SK-N-SH (cell line): ENCODE measurements at places on chromosomes 6 and 20. TPM values are rescaled to one million over a fixed set of nuclear protein-coding genes. Genes with fewer than 3 reads are reported as not detected.

DNA sequence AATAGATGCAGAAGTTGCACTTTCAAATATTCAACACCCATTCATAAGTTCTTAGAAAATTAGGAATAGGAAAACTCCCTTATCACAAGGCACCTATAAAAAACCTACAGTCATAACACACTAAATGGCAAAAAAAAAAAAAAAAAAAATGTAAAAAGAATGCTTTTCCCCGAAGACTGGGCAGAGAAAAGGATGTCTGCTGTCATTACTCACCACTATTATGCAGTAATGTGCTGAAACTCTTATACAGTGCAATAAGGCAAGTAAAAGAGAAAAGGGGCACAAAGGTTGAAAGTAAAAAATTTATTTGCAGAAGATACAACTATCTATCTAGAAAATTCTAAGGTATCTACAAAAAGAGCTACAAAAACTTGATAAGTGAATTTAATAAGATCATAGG, 607.8 kb upstream of the ARID1B start:
- no peaks in the 10 kb centered on the region for H3K36me3 ChIP-seq
- H3K27ac ChIP-seq = no peak overlapping the region
- DNase-seq = no peak
- H3K27me3 ChIP-seq = no peaks in the 10 kb centered on the region

DNA sequence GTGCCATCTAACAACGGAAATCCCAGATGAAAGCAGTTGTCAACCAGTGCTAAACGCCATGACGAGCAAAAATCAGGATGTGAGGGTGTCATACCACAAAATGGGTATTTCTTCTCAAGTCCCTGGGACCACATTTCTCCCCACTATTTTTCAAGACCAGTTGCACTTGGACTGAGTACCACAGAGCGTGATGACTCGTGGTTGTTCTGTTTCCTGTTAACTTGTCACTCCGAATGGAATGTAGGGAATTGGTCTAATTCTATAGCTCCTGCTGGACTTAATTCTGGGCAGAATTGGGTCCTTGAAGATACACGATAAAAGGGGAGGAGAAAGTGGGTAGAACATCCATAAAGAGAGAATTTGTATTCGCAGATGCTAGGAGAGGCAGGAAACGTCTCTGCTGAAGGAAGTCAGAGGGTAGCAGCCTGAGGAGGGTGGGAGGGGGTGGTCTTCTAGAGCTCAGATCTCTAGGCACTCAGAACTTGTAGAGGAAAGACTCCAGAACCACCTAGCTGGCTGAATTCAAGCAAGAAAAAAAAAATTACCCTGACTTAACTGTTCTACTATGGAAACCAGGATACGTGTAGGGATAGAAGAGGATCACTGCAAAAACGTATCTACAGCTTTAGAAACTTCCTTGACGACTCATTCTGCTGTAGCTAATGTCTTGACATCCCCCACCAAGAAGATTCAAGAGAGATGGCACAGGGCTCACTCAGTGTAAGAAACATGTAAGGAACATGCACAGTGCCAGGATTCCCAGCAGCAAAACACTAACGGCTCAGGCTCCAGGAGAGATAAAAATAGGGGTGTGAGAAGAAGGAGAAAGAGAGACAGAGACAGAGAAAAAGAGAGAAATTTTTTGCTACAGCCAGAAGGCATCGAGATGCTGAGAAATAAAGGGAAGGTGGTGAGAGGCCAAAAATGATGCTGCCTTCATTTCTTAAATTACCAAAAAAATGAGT, 494.7 kb downstream of the CD83 start:
- no peak overlapping the region; the same call in 1 of the 2 replicates for H3K4me3 ChIP-seq
- no peak overlapping the region for H3K27ac ChIP-seq
- no peaks in the 10 kb centered on the region for H3K36me3 ChIP-seq
- no peaks in the 10 kb centered on the region for H3K4me1 ChIP-seq

DNA sequence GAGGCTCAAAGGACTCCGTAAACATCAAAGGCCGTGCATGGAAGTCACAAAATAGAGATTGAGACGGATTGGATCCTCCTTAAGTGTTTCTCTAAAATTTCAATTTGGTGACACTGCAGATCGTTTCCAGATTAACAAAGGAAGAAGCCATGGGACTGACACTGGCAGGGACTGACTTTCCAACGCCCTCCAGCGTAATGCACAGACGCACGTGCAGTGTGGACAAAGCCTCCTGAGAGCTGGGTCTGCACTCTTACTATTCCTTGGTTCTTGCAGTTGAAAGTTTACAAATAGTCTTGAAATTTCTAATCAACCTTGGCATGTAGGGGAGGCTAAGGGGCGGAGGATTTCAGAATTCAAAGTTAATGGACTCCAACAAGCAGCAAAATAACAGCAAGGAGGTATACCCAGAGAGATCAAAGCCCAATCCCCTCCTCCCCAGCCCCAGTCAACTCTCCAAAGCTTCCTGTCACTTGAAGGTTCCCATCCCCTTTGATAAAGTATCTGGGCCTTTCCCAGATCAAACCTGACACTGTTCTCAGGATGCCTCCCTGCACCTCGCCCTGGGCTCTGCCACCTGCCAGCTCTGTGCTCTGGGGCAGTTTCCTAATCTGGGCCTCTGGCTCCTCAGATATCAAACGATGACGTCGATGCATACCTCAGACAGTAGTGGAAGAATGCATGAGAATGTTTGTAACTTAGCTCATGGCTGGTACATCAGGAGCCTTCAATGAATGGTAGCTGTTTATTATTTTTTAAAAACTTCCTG, 106.5 kb upstream of the TRAF3IP2 start:
- DNase-seq = no peak
- H3K36me3 ChIP-seq = no peaks in the 10 kb centered on the region
- no peaks in the 10 kb centered on the region for H3K27me3 ChIP-seq
- no peak overlapping the region for H3K4me3 ChIP-seq
- H3K4me1 ChIP-seq = 0 out of 2 replicates have a peak, but pooled peaks cover 5% of the 10 kb centered on the region

- H3K36me3 ChIP-seq = no peaks in the 10 kb centered on the region
- H3K4me1 ChIP-seq = no peaks in the 10 kb centered on the region
- no peak overlapping the region for H3K4me3 ChIP-seq
- H3K27ac ChIP-seq = no peak overlapping the region
- peaks cover 69% of the 10 kb centered on the region for H3K27me3 ChIP-seq
- DNase-seq = no peak
Measured at GRCh38 chr20:56978475-56978874, 288.0 kb downstream of the BMP7 start.

- no peak for DNase-seq
- no peak overlapping the region for H3K4me3 ChIP-seq
- no peaks in the 10 kb centered on the region; the same call in none of the 2 replicates for H3K4me1 ChIP-seq
Measured at GRCh38 chr20:8293750-8294149, 161.7 kb downstream of the PLCB1 start.

DNA sequence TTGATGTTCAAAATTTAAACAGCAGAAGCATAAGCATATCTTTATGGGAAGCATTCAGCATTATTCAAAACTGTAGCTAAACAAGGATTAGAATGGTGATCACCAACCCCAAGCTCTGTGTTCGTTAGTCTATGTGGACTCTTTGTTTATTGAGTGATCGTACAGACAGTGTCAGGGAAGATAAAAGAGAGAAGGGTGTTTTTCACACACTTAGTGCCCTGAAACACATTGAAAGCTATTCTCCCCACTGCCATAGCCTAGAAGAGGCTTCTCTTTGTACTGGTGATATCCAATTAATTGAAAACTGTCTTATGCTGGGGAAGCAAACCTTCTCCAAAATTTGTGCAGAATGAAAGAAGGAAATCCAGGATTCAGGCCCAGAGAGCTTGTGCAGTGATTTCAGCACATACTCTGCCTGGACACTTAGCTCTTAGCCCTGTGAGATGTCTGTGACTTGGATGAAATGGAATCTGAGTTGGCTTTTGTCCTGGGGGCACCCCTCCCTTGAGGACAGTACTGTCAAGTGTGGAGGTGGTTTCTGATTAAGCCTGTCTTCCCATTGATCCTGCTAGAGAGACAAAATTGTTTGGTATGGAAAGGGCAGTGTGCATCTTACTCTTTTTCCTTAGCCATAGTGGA, 125.7 kb upstream of the MTHFD1L start:
- H3K4me3 ChIP-seq = no peak overlapping the region
- H3K27ac ChIP-seq = no peak overlapping the region
- no peaks in the 10 kb centered on the region for H3K36me3 ChIP-seq
- peaks cover 23% of the 10 kb centered on the region; the same call in 1 of the 2 replicates for H3K27me3 ChIP-seq
- no peak for DNase-seq
- no peaks in the 10 kb centered on the region for H3K4me1 ChIP-seq

DNA sequence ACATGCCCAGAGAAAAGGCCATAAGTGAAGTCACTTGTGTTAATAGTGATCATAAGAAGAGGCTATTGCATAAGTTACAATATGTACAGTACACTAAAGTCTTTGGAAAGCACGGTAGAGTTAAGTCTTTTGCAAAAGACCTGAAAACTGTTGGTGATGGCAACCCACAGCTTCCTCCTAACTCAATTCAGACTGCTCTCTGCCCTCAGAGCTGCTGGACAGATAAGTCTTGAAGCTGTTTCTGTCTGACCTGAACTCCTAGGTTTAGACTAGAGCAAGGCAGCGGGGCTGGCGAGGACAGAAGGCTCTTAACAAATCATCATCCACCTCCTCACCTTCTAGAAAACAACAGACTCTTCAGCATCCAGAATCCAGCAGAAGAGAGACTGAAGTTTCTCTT, 125.4 kb downstream of the CD24 start:
- no peak for DNase-seq
- H3K27ac ChIP-seq = no peak overlapping the region
- H3K36me3 ChIP-seq = no peaks in the 10 kb centered on the region
- H3K27me3 ChIP-seq = no peaks in the 10 kb centered on the region
- H3K4me1 ChIP-seq = no peaks in the 10 kb centered on the region
- no peak overlapping the region for H3K4me3 ChIP-seq

DNA sequence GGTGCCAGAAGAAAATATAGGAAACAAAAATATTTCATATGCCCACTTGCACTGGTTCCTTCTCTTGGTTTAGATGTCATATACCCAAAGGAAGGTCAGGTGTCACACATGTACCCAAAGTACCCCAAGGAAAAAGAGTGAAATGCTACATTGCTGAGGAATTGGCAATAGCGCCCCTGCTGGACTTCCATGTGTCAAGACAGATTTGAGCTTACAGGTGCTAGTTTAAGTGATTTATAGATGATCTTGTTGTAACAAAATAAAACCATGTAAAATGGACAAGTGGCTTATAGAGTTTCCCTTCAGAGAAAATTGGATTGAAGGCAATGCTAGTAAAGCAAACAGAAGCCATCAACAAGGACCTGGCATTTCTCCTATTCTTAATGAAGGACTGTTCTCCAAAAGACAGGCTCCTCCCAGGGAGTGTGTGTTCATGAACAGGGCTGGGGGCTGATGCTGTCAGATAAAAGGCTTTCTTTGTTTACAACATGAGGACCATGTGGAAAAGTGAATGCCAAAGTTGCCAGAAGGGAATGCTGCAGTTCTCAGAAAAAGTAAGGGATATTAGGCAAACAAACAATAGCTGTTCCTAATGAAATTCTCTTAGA, 64.3 kb upstream of the PAK5 start:
- no peak overlapping the region for H3K27ac ChIP-seq
- DNase-seq = no peak
- peaks cover 6% of the 10 kb centered on the region; the same call in 1 of the 2 replicates for H3K27me3 ChIP-seq
- no peak overlapping the region for H3K4me3 ChIP-seq
- H3K36me3 ChIP-seq = no peaks in the 10 kb centered on the region

- no peaks in the 10 kb centered on the region for H3K36me3 ChIP-seq
- H3K27me3 ChIP-seq = no peaks in the 10 kb centered on the region
- peaks cover 4% of the 10 kb centered on the region; the same call in 1 of the 2 replicates for H3K4me1 ChIP-seq
- no peak overlapping the region for H3K4me3 ChIP-seq
- H3K27ac ChIP-seq = no peak overlapping the region
Measured at GRCh38 chr6:22444330-22444729, 125.0 kb upstream of the HDGFL1 start.

The ASIP gene
- 0.15 TPM in 1 of 2 replicates, not detected in the other for polyA plus RNA-seq

- no peaks in the 10 kb centered on the region for H3K4me1 ChIP-seq
- H3K4me3 ChIP-seq = no peak overlapping the region
- no peak overlapping the region for H3K27ac ChIP-seq
- peaks cover 2% of the 10 kb centered on the region; the same call in 1 of the 2 replicates for H3K36me3 ChIP-seq
- no peaks in the 10 kb centered on the region for H3K27me3 ChIP-seq
Measured at GRCh38 chr6:99522531-99522930, 7.3 kb upstream of the USP45 start.

The RAET1L gene
- not detected in 2 replicates for polyA plus RNA-seq

The VSTM2L gene
- 4.8 and 5.1 TPM in 2 replicates for polyA plus RNA-seq

- H3K27ac ChIP-seq = no peak overlapping the region
- H3K36me3 ChIP-seq = no peaks in the 10 kb centered on the region
- peaks cover 3% of the 10 kb centered on the region; the same call in 1 of the 2 replicates for H3K4me1 ChIP-seq
- DNase-seq = no peak
- no peaks in the 10 kb centered on the region for H3K27me3 ChIP-seq
- no peak overlapping the region for H3K4me3 ChIP-seq
Measured at GRCh38 chr6:151176911-151177770, 62.6 kb upstream of the AKAP12 start.

The ARG1 gene
- not detected in 2 replicates for polyA plus RNA-seq
